H9 (cell line): ENCODE measurements at places on chromosomes 1 and 21. TPM values are rescaled to one million over a fixed set of nuclear protein-coding genes. Genes with fewer than 3 reads are reported as not detected.
A peak's percentile ranks its signal among the peaks of the same experiment; 100 is the strongest.

DNA sequence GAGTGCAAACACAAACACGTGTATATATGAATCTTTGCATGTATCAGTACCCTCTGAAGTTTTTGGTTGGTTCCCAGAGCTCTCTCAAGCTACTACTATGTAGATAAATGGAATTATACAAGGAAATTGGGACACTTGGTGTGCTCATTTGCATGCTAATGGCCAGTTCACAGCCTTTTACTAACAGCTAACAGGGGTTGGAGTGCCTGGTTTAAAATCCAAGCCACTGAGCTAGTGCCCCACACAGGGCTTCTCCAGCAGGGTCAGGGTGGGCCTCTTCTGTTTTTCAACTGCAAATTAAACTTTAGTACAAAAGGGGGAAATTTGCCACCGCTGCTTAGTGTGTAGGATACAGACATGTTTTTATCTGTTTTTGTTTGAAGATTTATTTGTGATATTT lies 121.0 kb downstream of the ATP5PO start:
- peak; percentile 42 for DNase-seq
- peak overlapping the region; percentile 16; the same call in 1 of the 2 replicates for H3K4me3 ChIP-seq
- no peaks in the 10 kb centered on the region for H3K27me3 ChIP-seq
- H3K27ac ChIP-seq, result no peak overlapping the region
- peaks cover 51% of the 10 kb centered on the region for H3K36me3 ChIP-seq

GRCh38 chr1:180131510-180131909 lies 23.2 kb upstream of the QSOX1 start:
- H3K27ac ChIP-seq, result no peak overlapping the region
- H3K4me3 ChIP-seq, result no peak overlapping the region
- H3K27me3 ChIP-seq, result no peaks in the 10 kb centered on the region
- peaks cover 2% of the 10 kb centered on the region for H3K4me1 ChIP-seq

- no peak for DNase-seq
- H3K4me1 ChIP-seq, result no peaks in the 10 kb centered on the region
- H3K27me3 ChIP-seq, result no peaks in the 10 kb centered on the region
- no peaks in the 10 kb centered on the region for H3K36me3 ChIP-seq
- no peak overlapping the region for H3K27ac ChIP-seq
Observed at GRCh38 chr1:6507461-6507911, 16.0 kb upstream of the PLEKHG5 start.

DNA sequence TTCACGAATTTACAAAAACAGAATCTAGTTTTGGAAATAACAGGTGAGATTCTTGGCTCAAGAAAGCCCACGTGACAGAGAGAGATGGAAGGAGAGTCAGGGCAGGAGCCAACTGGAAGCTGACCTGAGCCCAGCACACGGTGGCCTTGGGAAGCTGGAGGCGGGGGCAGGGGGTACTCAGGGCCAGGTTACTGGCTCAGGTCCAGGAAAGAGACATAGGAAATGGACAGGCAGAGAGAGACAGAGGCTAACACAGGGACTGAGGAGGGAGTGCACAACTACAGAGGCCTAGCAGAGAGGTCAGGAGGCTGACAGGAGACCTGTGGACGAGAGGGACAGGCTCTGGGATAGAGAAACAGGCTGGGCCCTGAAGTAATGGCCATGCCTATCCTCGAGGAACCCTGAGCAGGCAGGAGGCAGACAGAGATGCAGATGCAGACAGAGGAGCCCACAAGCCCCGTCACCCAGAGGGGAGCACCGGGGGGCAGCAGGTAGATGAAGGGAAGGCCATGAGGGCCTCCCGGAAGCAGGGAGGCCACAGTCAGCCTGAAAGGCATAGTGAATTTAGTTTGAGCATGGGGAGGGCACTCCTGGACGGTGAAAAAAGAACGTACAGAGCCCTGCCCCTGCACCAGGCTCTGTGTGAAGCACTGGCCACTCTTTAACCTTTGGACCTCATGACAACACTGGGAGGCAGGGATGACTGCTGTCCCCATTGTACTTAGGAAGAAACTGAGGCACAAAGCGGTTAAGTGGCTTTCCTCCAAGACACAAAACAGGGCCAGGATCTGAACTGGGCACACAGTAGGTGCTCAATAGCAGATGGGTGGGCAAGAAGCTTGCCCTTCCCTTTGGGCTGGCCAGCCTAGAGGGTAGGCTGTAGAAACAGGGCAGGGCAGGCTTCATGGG lies 230.1 kb downstream of the TRABD2B start:
- DNase-seq, result no peak
- no peaks in the 10 kb centered on the region for H3K36me3 ChIP-seq
- H3K27me3 ChIP-seq, result no peaks in the 10 kb centered on the region
- H3K4me1 ChIP-seq, result no peaks in the 10 kb centered on the region

DNA sequence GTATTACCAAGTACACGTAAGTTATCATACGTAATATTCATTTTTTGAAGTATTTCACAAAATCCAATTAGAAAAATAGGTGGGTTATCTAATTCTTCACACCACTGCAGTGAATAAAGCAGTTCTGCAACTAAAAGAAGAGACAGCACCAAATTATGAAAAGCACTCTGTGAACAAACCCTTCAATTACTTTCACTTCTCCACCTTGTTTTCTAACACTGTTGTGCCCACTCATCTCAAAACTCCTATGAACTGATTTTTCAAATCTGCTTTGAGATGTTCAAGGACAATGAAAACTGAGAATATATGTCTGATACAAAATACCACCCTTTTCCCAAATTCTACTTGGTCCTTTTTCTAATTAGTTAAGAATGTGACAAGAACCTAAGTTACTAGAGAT lies 39.4 kb downstream of the LTN1 start:
- no peak overlapping the region for H3K4me3 ChIP-seq
- no peaks in the 10 kb centered on the region for H3K4me1 ChIP-seq
- peaks cover 37% of the 10 kb centered on the region for H3K36me3 ChIP-seq
- no peak for DNase-seq

Gene SLAMF7
- total RNA-seq, result not detected in 2 replicates
